Stimulated activated CD4-positive, alpha-beta T cell treated with anti-CD3 and anti-CD28 coated beads, TNF-alpha, amount 100 ng/mL, for 1 hour (primary cell): ENCODE measurements at places on chromosomes 6 and 20.
A peak's percentile ranks its signal among the peaks of the same experiment; 100 is the strongest.

DNA sequence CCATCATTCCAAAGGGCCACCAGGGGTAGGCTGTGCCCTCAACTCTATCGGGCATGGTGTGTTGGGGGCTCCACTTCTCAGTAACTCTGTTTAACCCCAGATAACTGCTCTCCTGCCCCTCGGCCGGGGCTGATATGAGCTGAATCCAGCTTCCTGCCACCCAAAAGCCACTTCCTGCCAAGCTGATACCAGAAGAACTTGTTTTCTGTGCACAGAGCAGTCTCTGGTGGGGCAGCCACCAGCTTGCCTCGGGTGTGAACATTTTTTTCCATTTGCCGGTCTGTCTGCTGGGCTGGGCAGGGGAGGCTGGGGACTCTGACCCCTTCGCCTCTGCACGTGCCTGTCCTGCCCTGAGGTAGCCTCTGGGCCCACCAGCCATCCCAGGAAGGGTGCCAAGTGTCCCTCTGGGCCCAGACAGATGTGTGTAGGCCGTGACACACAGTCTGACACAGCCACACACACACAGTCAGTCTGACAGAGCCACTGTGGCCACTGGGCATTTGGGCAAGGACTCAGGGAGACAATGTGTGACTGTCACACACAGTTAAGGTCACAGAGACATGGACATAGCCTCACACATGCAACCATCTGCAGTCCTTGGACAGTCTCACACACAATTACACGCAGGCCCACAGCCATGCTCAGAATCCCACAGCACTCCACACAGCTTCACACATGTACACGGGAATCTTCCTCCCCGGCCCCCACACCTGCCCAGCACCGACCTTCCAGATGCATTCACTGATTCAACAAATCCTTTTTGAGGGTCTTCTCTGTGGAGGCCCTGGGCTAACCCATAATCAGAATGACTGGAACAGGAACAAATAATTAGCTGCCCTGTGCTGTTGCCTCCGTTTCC lies 45.1 kb downstream of the NOL4L start:
- DNase-seq = peak; percentile 41

GRCh38 chr20:50731930-50732690 lies 730 bp downstream of the PARD6B start:
- no peak for DNase-seq

GRCh38 chr6:111850295-111850937 lies 22.8 kb downstream of the FYN start:
- no peak for DNase-seq

GRCh38 chr6:110655821-110656220 lies 159.4 kb downstream of the CDK19 start:
- no peak for DNase-seq

- DNase-seq = no peak
These were observed 295.1 kb upstream of the AGPAT4 start for GRCh38 chr6:161568885-161569456.

DNA sequence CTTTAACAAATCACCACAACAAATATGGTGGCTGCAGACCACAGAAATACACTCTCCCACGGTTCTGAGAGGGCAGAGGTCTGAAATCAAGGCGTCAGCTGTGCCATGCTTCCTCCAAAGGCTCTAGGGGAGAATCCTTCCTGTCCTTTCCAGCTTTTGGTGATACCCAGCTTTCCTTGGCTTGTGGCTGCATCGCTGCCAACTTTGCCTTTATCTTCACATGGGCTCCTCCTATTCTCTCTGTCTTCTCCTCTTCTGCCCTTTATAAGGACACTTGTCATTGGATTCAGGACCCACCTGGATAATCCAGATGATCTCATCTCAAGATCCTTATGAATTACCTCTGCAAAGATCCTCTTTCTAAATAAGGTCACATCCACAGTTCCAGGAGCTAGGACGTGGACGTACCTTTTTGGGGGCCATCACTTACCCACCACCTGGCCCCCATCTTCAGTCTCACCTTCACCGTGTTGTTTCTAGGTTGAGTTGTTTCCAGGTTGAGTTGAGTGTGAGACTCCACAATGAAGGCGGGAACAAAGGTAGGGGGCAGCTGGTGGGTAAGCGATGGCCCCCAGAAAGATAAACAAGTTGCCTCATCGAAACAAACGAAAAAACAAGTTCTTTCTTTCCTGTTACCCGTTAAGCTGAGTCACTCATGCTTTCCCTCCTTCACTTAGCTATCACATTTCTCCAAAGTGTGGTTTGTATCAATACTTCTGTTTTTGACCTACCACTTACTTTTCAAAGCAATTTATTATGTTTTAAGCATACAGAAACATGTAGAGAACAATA lies 68.9 kb upstream of the SLC22A16 start:
- no peak for DNase-seq

DNA sequence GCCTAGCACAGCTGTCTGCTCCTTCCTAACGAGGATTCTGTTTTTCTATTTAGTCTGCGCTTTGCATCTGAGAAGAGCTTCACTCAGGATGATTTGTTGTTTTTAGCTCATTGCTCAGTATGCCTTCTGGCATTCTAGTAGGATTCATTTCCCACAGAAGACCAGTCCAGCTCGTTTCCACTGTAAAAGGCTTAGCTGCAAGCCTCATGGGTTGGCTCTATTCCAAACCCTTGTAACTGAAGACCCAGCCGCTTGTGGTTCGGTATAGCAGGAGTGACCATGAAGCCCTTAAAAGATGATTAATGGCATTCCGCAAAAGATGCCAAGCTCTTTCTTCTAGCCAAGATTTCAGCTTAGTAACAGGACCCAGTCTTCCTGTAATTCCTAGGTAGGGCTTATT lies 7.2 kb downstream of the ADGRF1 start:
- no peak for DNase-seq

DNA sequence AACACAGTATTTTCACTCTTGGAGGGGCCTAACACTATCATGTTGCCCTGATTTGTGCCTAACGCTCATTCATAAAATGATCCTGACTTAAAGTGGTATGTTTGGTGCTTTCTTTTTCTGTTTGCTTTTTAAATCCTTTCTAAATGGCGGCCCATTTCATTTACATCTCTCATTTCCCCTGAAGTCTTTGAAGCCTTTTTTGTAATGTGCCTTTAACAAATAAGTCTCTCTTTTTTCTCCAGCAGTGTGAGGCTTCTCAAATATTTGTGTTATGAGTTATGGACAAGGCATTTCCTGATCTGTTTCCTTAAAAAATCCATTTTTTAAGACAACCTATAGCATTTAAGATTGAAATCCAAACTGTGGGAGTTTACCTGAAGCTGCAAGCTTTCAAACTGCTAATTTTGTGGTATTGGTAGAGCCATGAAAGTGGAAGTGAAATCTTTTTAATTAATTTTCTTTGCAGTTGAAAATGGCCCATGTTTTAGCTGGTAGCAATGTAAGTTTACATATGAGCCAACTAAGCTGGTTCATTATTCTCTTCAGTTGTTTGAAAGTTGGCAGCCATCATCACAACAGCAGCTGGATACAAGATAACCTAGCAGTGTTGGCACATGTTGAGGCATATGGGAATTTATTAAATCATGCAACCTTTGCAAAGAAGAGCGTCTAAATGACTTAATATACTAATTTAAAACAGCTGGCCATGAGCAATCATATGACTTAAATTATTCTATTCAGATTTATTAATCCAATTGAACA lies 469.7 kb downstream of the CDKAL1 start:
- DNase-seq = no peak

DNA sequence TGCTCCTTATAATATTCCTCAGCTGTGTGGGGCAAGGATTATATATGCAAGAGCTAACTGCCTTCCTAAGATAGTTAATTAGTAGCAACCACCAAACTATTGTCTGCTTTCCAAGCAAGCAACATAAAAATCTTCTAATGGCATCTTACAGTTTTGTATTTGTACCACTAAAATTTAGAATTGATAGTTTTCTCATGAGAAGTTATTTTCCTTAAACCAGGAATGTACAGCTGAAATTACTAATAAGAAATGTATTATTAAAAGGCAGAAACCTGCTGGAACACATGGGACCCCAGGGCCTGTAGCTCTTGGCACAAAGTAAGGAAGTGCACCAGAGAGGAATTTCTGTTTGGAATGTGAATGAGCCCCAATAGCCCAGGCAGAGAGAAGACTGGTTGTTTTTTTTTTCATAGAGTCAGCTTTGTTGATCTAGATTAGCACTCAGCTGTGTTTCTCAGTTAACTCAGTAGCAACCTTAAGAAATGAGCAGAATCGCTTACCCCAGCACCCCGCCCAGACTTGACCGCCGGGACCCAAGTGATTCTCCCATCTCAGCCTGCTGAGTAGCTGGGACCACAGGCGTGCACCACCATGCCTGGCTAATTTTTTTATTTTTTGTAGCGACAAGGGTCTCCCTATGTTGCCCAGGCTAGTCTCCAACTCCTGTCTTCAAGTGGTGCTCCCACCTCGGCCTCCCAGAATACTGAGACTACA lies 2.6 kb downstream of the MGME1 start:
- no peak for DNase-seq

DNA sequence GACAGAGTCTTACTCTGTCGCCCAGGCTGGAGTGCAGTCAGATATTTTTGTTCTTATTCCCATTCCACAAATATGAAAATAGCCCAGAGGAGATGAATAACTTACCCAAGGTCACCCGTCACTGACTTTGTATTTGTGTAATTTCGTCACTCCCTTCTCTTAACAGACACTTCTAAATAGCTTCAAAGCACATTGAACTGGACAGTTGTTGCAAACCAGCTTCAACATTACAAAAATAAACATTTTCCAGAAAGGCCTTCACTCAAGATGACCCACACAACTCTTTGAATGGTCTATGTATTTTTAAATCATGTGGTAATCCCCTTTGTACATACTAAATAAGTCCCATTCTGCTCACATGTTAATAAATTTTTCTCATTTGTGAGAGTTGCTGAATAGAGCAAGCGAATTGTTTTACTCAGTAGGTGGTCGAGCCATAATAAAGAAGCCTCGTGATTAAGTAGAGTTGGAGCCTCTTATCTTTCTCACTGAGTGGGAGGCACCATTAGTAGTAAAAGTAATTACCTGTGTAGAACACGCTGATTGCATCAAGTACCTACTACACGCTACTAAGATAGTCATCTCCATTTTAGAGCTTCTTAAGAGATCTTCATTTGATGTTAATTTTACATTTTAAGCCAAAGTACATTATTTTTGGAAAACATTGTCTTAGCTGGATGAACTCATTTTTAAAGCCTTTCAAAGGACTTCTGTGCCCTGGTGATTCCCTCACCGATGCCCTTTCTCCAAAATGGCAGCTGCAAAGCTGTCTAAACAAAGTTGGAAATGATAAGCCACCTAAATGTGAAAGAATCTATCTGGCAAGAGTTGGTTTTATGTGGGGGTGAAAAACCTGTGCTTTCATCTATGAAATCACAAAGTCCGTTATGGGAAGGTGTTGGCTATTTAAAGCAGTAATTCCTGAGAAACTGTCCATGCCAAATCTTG lies 110.0 kb downstream of the TSHZ2 start:
- no peak for DNase-seq

DNA sequence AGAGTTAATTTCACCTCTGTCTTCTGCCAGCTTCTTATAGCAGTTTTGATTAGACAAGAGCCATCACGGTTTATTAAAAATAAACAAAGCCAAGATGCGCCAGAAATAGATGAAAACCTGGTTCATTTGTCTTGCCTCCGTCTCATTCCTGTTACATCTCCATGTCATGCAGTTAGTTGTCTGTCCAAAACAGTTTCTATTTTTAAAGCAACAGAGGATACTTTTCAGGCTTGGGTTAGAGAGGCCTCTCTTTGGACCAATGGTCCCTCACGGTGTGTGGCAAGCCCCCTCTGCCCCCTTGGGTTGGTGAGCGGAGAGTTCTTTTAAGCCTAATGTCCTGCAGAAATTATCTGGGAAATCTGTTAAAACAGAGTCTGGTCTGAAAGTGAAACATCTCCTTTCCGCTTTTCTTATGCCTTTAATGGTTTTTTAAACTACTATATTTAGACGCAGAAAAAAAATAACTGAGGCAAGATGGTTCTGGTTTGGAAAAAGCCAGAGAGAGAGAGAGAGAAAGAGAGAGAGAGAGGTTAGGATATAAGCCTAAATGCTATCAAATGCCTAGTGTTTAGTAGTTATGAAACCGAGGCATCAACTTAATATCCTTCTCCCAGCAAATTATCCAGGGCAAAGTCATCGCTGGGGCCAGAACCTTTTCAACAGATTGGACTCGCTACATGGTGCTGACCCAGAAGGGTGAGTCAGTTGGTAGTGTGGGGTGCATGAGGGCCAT lies 64.5 kb downstream of the ZDHHC14 start:
- no peak for DNase-seq

GRCh38 chr6:14066782-14067406 lies 50.7 kb upstream of the CD83 start:
- no peak for DNase-seq

DNA sequence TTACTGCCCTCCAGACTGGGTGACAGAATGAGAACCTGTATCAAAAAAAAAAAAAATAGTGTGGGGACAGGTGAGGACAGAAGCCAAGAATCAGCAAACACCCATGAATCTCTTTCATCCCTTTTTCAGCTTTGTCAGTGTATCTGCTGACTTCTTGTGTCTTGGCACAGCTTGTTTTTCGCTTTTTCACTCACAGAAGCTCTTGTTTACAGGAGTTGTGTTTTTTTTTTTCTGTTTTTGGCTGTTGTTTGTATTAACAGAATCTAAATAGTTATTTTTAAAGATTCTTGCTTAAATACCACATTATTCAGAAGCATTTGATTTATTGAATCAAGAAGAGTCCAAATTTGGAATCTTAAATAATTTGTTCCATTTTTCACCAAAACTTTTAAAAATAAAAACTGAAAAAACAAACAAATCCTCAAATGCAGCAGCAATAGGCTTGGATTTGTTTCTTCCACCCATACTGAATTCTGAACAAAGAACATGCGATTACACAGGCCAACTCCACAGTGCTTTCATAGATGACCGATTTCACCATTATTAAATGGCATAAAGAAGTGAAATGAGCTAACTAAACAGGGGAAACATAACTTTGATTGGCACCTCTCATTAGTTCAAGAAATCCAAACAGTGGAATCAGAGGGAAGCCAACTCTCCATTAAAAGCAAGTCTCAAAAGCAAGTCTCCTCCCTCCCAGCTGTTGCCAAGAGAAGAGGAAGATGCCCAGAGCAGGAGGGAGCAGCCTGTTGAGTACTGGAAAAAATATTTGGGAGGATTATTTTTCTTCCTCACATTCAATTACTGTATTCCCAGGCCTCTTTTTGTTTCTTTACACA lies 27.2 kb upstream of the GPR63 start:
- no peak for DNase-seq

GRCh38 chr20:48733296-48733790 lies 94.5 kb downstream of the PREX1 start:
- DNase-seq = no peak

- DNase-seq = no peak
These were observed 256.8 kb upstream of the PMEPA1 start for GRCh38 chr20:57966620-57967019.

GRCh38 chr6:117907601-117908245 lies 659 bp downstream of the SLC35F1 start:
- no peak for DNase-seq
